Inflammatory macrophage treated with lipopolysaccharide for 4 hours (primary cell): ENCODE measurements at places on chromosomes 13 and 19.

- peak; percentile 11 for DNase-seq
Measured at GRCh38 chr13:73228546-73228945, 169.7 kb downstream of the KLF5 start.

DNA sequence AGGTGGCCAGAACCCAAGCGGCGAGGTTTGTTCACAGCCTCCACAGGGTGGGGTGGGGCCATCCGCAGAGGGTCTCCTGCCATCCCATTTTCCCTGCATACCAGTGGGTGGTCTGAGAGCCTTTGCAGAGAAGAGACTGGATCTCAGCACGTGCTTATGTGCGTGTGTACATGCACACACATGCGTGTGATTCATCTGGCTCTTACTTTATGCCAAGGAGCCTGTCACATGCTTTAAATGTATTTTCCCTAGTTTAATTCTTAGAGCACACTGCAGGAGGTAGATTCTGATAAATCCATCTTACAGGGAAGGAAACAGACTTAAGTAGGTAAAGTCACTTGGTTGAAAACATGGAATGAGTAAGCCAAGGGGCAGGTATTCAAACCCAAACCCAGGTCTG, 47.1 kb downstream of the CAPN12 start:
- no peak for DNase-seq

- no peak for DNase-seq
Measured at GRCh38 chr13:31121379-31122140, 40.1 kb downstream of the HSPH1 start.

DNA sequence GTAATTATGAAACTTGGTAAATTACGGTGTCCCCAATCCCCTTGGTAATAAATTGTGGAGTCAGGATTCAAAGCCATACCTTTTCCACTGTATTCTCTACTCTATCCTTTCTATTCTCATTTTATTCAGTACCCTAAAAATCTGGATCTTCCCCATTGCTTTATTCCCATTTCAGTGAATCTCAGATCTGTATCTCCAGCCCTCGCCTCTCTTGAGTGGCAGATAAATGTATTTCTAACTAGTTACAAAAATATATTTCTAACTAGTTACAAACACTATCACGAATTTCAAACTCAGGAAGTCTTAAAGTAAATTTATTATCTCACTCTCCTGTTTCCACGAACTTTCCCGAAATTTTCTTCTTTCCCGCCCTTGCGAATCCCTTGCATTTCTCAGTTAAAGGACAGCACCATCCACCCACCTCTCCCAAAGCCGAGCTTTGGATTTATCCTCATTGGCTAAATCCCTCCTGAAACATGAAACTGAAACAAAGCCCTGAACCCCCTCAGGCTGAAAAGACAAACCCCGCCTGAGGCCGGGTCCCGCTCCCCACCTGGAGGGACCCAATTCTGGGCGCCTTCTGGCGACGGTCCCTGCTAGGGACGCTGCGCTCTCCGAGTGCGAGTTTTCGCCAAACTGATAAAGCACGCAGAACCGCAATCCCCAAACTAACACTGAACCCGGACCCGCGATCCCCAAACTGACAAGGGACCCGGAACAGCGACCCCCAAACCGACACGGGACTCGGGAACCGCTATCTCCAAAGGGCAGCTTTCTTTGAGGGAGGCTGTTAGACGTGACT, 164.3 kb upstream of the PABPC3 start:
- no peak for DNase-seq

DNA sequence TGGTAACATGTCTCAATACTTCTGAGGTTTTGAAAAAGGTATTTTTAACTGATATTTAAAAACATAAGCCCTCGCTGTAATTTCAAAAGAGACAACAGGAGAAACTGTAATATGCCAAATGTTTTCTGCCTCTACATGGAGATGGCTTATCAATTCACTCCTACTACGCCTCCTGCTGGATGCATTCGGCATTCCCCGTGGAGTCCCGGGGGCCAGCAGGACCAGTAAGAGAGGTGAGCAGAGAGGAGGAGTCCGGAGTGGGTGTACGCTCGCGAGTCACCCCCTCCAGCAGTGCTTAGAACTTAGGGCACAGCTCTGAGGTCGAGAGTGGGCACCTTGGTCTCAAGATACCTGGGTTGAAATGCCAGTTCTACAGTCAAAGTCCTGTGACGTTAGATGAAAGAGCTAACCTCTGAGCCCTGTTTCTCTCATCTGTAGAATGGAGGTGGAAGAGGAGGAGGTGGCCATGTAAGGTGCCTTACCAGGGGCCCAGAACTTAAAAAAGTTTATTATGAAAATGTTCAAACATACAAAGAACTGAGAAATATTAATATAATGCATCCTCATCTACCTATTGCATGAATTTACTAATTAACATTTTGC, 110.2 kb downstream of the STK24 start:
- peak; percentile 26 for DNase-seq

DNA sequence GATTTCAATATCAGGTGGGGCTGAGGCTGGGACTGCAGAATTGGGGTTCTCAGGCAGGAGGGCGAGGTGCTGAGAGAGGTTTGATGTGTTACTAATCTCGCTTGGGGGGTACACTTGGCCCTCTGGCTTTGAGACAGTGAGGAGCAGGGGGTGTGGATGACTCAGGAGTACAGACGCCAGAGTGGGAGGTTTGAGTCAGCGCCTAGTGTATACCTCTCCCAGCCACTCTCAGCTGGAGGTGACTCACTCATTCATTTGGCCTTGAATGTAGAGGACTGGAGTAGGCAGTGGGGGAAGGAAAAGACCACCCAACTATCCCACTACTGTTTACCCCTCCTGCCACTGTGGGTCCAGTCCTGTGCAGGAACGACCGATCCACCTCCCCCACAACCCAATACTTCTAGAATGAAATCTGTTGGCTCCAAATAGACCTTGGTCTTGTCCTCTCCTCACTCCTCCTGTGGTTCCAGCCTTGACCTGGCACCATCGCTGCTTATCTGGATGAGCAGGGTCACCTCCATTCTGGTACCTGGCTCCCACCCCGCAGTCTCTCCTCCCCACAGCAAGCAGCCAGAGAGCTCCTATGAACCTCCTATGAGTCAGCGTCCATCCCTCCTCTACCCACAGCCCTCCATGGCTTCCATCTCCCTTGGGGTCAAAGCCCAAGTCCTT, 20.1 kb upstream of the ZNRF4 start:
- peak; percentile 7 for DNase-seq

GRCh38 chr13:91181892-91182291, 165.6 kb upstream of the MIR17HG start:
- DNase-seq, result no peak

- DNase-seq, result no peak
Measured at GRCh38 chr13:59877933-59878332, 285.8 kb downstream of the DIAPH3 start.

- DNase-seq, result no peak
Measured at GRCh38 chr19:1856345-1856697, 7.1 kb downstream of the KLF16 start.

DNA sequence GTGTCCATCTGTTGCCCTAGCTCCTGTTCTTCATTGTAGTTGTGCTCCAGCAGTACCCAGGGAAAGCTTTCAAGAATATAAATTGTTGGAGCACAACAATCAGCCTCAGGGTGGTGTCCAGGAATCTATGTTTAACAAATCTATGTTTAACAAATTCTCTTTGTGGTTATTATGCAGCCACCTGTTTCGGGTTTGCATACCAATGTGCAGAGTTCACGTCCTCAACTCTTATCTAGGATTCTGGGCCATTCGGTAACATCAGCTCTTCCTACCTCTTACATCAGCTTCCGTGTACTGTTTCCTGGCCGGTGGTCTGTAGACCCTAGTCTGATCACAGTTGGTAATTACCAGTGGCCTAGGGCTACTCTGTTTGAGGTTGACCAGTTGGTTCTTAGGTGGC, 17.0 kb downstream of the MTUS2 start:
- no peak for DNase-seq

DNA sequence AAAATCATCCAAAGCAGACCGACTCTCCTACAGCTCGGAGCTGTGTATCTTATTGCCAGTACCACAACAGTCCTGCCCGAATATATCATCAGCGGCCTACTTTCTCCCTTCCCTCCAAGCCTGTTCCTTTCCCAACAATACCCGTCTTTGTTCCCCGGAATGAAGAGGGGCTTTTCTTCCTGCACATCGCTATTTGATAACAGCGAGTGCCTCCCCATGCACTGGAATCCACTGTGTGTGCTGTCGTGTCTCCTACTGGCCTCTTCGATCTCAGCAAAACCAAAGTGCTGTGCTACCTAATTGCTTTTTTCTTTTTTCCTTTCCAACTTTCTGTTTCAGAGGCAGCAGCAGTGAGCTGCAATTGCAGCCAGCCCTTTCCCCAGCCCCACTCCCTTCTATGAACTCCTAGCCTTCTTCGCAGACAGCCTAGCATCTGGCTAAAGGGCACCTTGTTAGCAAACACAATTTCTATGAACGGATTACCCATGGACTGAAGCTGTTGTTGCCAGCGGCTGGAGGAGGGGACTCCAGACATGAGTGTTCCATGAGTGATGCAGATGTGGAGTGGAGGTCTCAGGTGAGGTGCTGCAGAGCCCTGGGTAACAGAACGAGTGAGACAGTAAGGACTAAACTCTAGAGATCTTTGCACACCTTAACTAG, 43.4 kb downstream of the EFNB2 start:
- no peak for DNase-seq

GRCh38 chr13:53327680-53328315, 299.2 kb downstream of the OLFM4 start:
- no peak for DNase-seq

DNA sequence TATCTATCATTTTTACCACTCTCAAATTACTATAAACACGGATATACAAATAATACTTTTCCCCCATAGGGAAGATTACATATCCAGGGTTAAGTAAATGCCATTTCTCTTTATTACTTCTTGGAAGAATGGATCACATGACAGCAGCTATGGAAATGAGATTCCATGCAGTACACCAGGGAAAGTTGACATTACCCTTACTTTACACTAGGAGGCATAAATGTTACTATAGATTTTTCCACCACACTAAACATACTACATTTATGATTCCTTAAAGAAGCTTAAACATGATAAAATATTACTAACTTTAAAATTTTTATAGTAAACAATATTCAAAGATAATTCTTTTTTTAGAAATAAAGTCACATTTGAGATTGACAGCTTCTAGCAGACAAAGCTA, 611.4 kb downstream of the PCDH9 start:
- DNase-seq, result no peak

DNA sequence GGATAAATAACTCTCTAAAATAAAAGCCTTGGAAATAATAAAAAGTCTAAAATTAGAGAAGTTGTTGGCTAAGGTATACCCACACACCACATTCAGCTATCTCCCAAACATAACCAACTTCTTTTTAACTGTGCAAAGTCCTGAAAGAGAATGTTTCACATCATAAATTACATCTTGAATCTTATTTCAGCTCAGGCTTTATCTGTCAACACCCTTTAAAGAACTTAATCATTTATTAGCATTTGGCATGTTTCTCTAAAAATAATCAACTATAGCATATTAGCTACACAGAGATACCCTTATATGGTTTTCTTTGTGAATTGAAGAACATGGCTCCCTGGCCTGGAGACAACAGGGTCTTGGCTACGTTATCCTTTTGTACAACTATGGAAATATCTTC, 6.9 kb downstream of the EDNRB start:
- no peak for DNase-seq

- no peak for DNase-seq
Measured at GRCh38 chr13:111911754-111912452, 155.0 kb upstream of the SOX1 start.

DNA sequence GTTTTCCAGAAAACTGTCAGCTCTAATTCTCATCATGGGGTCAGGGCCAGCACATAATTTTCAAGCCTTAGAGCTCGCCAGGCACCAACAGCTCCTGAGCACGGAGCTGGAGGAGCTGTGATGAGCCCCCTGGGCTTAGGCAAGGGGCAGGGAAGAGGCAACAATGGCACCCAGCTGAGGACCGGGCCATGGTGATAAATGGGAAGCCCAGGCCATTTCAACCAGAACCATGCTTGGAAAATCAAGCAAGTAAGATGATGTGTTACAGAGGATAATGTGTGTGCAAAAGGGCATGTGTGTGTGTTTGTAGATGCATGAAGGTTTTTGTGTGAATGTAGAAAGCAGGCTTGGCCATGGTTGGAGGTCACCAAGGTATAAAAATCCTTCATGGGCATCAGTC, 66.8 kb upstream of the UBAC2 start:
- DNase-seq, result no peak

GRCh38 chr13:58085819-58086218, 454.3 kb downstream of the PCDH17 start:
- no peak for DNase-seq

DNA sequence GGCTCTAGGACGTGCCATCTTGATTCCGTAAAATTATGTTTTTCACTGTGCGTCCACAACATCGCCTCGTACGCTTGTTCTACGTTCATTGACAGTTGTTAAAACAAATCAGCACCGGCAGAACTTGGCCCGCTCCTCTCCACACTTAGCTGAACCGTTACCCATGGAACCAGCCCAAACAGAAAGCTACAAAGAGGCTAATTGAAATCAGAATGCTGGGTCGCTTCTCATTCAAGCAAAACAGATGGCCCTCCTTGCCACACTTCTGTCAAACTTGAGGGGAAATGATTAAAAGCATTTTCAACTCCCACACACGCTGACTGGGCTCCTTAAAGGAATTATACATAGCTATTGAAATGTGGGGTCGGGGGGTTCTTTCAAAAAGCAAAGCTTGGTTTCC, 71.6 kb downstream of the TM9SF2 start:
- no peak for DNase-seq

GRCh38 chr13:65532231-65532630, 1697.9 kb downstream of the PCDH9 start:
- DNase-seq, result no peak

DNA sequence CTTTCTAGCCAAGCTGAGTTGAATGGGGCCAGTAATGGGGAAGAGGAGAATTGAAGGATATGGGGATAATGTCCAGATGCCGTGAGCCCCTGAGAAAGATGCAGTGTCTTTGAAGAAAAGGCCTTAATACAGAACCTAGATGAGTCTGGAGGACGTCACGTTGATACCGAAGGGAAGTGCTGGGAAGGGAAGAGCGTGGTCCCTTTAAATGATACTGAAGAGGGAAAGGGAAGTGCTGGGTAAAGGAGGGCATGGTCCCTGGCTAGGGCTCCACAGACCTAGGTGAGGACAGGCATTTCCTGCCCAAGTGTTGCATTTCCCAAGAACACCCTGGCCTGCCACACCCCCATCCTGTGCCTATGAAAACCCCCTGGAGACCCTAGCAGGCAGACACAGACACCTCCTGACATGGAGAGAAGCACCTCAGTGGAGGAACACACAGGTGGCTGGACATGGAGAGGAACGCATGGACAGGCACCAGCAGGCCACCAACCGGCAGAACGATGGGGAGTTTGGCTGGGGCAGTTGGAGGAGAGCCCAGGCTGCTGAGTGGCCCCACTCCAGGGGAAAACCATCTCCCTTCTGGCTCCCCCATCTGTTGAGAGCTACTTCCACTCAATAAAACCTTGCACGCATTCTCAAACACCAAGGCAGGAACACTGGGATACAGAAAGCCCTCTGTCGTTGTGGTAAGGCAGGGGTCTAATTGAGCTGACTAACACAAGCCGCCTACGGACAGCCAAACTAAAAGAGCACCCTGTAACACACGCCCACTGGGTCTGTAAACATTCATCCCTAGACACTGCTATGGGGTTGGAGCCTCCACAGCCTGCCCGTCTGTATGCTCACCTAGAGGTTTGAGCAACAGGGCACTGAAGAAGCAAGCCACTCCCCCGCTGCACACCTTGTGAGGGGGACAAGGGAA, 34.9 kb upstream of the POMP start:
- DNase-seq, result peak; percentile 35
